ENCODE measurements at places on chromosomes 6 and 20. TPM values are rescaled to one million over a fixed set of nuclear protein-coding genes. Genes with fewer than 3 reads are reported as not detected.

Gene KIAA0408
- total RNA-seq: 3.1 TPM

Gene OR2W1
- total RNA-seq: not detected

Gene MUCL3
- total RNA-seq: not detected

Gene GGTLC1
- total RNA-seq: not detected

Gene CRIP3
- total RNA-seq: 1.4 TPM

Gene SEL1L2
- total RNA-seq: not detected

Gene C20orf141
- not detected for total RNA-seq

- no peaks in the 10 kb centered on the region for H3K36me3 ChIP-seq
- no peak overlapping the region for H3K4me3 ChIP-seq
- H3K27ac ChIP-seq: no peak overlapping the region
- H3K27me3 ChIP-seq: no peaks in the 10 kb centered on the region
- DNase-seq: no peak
- no peaks in the 10 kb centered on the region for H3K4me1 ChIP-seq
Observed at GRCh38 chr6:103105686-103106085, 1712.2 kb downstream of the GRIK2 start.

DNA sequence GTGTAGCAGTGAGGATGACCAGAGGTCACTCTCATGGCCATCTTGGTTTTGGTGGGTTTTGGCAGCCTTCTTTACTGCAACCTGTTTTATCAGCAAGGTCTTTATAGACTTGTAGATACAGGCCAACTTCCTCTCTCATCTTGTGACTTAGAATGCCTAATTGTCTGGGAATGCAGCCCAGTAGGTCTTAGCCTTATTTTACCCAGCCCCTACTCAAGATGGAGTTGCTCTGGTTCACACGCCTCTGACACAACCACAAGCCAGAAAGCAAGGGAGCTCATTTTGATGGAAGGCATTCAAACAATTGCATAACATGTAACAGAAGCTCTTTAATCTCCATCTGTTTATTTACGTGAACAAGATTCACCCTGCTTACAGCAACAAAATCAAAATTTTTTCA lies 492.0 kb upstream of the SULF2 start:
- peaks cover 2% of the 10 kb centered on the region for H3K36me3 ChIP-seq
- no peak overlapping the region for H3K4me3 ChIP-seq
- no peak for DNase-seq

DNA sequence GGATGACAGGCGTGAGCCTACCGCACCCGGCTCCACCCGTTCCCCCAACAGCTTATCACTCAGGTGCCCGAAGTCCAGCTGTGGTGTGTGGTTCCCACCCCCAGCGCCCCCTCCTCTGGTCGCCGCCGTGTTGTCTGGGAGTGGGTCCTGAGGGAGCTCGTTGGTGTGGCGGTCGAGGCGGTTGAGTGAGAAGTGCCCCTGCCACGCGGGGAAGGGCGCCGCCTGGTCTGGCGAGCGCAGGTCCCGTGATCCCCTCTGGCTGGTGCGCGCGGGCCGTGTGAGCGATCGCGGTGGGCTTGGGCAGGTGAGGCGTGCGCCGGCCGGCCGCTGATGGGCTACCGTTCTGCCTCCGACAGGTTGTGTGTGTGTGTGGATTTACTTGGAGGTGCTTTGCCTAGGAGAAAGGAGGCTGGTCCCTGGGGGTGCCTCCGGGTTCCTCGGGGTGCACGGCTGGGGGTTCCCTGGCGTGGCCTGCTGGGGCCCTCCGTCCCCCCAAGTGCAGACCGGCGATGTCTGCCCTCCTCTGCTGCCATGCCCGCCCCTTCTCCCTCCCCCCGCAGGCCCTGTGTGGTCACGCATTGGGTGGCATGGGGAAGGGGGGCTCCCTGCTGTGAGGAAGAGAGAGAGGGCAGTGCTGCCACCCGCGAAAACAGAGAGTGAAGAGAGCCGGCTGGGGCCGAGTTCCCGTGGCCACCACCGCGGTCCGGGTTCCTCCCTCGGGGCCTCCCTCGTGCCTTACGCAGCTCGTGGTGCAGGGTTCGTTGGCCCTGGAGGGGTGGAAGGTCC lies 336.0 kb upstream of the DEFB115 start:
- H3K27ac ChIP-seq: no peak overlapping the region
- DNase-seq: no peak
- H3K4me3 ChIP-seq: no peak overlapping the region
- H3K27me3 ChIP-seq: peaks cover 6% of the 10 kb centered on the region
- no peaks in the 10 kb centered on the region for H3K4me1 ChIP-seq

DNA sequence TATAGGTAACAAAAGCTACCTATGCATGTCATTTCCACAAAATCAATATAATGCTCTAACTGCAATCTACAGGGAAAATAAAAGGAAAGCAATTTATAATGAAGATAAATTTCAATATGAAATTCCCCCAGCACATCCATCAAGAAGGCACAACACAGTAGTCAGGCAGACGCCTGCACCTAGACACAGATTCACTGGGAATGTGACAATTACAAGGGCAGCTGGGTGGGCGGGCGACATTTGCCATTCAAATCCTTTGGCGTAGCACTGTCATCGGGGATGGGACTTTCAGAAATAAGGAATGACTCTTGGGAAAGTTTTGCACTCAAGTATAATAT lies 60.4 kb downstream of the SULF2 start:
- peaks cover 5% of the 10 kb centered on the region for H3K36me3 ChIP-seq
- no peak overlapping the region for H3K4me3 ChIP-seq
- H3K27me3 ChIP-seq: no peaks in the 10 kb centered on the region
- H3K4me1 ChIP-seq: peaks cover 27% of the 10 kb centered on the region
- DNase-seq: no peak

DNA sequence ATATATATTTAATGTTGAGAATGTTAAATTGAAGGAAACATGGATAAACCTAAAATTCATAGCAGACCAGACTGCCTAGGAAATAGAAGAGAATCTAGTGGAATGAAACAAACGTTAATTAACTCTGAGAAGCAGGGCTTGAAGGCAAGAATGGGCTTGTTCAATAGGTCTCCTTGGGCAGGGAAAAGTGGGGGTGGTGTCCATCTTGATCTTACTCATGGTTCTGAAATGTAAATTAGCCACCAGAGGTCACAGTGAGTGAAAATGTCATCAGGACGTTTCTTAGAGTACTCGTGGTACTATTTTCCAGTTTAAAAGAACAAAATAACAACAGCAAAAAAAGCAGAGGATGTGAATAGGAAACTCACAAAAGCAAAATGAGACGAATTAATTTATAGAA lies 66.8 kb upstream of the BTBD3 start:
- no peak for DNase-seq
- peaks cover 13% of the 10 kb centered on the region for H3K27me3 ChIP-seq
- H3K4me3 ChIP-seq: no peak overlapping the region
- H3K4me1 ChIP-seq: no peaks in the 10 kb centered on the region
- H3K36me3 ChIP-seq: no peaks in the 10 kb centered on the region

DNA sequence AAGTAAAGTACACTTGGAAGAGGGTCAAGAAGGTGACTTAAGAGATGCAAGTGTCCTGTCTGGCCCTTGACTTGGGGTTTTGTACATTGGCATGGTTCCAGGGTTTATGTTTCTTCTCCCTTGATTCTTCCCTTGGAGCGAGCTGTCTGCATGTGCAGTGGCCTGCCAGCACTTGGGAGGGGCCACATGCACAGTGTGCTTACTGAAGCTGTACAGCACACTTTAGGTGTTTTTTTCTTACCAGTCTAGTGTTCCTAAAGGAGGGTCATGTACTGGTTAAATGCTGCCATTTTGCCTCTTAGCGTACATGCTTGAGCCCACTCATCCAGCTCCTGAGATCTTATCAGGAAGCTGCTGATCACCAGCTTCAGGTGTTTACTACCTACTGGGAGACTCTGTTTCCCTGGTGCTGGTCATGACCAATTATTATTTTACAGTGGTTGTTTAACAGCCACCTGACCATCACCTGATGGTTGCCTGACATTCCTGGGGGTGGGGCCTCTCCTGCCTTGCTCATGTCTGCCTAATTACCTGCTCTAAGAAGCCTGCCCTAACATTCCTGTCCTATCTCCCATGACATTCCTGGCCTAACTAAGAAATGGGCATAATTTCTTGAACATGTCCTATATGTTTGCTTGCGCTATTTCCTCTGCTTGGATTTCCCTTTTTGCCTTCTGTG lies 182.9 kb downstream of the MCHR2 start:
- no peak for DNase-seq
- no peak overlapping the region for H3K27ac ChIP-seq
- H3K27me3 ChIP-seq: peaks cover 27% of the 10 kb centered on the region
- H3K4me3 ChIP-seq: no peak overlapping the region
- H3K36me3 ChIP-seq: no peaks in the 10 kb centered on the region

GRCh38 chr20:3576363-3576762 lies 86.8 kb downstream of the GFRA4 start:
- no peak overlapping the region for H3K4me3 ChIP-seq
- no peak overlapping the region for H3K27ac ChIP-seq
- H3K36me3 ChIP-seq: peaks cover 11% of the 10 kb centered on the region
- H3K27me3 ChIP-seq: no peaks in the 10 kb centered on the region
- H3K4me1 ChIP-seq: peaks cover 3% of the 10 kb centered on the region
- DNase-seq: no peak

GRCh38 chr6:4563156-4563555 lies 213.0 kb upstream of the CDYL start:
- no peak overlapping the region for H3K27ac ChIP-seq
- no peaks in the 10 kb centered on the region for H3K4me1 ChIP-seq
- no peak overlapping the region for H3K4me3 ChIP-seq
- peaks cover 6% of the 10 kb centered on the region for H3K27me3 ChIP-seq
- H3K36me3 ChIP-seq: no peaks in the 10 kb centered on the region

DNA sequence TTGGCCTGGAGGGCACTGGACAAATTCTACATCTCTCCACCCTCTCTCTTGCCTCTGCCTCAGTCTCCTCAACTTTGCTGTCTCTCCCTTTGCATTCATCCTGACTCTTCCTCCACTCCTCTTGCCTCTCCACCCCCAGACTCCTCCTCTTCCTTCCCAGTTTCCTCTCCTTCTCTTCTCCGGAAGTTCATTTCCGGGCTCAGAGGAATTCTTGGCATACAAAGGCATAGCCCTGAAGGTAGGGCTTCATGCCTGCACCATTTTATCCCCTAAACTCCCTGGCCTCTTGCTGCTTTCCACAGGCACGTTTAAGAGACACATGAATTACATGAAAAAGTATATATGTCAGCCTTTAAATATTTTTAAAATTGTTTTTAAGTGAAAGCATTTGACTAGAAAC lies 10.6 kb downstream of the BFSP1 start:
- no peak overlapping the region for H3K4me3 ChIP-seq
- H3K27ac ChIP-seq: no peak overlapping the region
- H3K36me3 ChIP-seq: no peaks in the 10 kb centered on the region
- no peak for DNase-seq

GRCh38 chr6:100617633-100618350 lies 153.1 kb upstream of the SIM1 start:
- peaks cover 53% of the 10 kb centered on the region for H3K36me3 ChIP-seq
- no peaks in the 10 kb centered on the region for H3K4me1 ChIP-seq
- no peak overlapping the region for H3K27ac ChIP-seq
- no peaks in the 10 kb centered on the region for H3K27me3 ChIP-seq
- no peak overlapping the region for H3K4me3 ChIP-seq

GRCh38 chr6:56288347-56288746 lies 41.0 kb upstream of the COL21A1 start:
- no peaks in the 10 kb centered on the region for H3K36me3 ChIP-seq
- no peaks in the 10 kb centered on the region for H3K27me3 ChIP-seq
- no peak for DNase-seq
- no peaks in the 10 kb centered on the region for H3K4me1 ChIP-seq
- H3K4me3 ChIP-seq: no peak overlapping the region

Measured in activated naive CD8-positive, alpha-beta T cell treated with anti-CD3 and anti-CD28 coated beads for 36 hours (primary cell).